ENCODE measurements at places on chromosomes 16 and 17.
A peak's percentile ranks its signal among the peaks of the same experiment; 100 is the strongest.

- no peak for DNase-seq
Measured at GRCh38 chr16:31709181-31709580, 164.4 kb upstream of the ZNF267 start.

DNA sequence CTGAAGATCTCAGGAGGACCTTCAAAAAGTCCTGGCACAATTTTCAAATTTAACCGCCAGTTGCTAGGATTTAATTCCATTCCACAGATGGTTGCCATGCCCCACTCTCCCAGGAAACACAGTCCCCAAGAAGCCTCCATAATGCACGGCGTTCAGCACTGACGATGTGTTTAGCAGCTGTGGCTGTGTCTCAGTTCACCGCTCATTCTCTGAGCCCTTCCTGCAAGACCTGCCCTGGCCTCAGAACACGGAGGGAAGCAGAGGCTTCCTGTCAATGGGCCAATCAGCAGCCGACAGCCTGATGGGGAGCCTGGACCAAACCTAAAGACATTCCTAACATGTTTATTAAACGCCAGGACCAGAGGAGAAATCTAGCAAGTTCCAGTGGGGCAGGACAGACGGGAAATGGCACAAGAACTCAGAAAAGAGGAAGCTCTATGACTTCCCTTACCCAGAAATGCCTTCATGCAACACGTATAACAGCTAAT lies 4.9 kb downstream of the MYLK3 start:
- no peak for DNase-seq

GRCh38 chr17:39861235-39861634 lies 2.9 kb downstream of the IKZF3 start:
- no peak for DNase-seq

- DNase-seq = no peak
Measured at GRCh38 chr17:57756951-57757350, 11.9 kb upstream of the CCDC182 start.

DNA sequence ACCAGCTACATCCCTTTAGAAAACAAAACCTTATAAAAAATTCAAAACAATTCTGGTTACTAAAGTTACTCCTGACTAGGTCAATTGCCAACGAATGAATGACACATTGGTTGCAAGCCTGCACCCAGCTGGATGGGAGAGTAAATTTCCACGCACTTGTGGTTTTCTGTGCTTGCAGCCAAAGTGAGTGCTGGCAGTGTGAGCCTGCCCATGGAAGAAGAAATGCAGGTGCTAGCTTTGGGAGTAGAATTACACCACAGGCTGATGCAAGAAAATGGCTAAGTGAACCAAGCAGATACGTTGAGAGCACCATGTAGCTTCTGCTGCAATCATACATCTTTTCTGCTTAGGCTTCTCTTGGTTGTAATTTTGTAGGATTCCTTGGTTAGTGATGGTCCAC lies 74.6 kb downstream of the SYCE1L start:
- DNase-seq = peak; percentile 69

- no peak for DNase-seq
Measured at GRCh38 chr17:14946481-14946880, 318.6 kb downstream of the PMP22 start.
